ENCODE measurements at places on chromosomes 13 and 19. TPM values are rescaled to one million over a fixed set of nuclear protein-coding genes. Genes with fewer than 3 reads are reported as not detected.

DNA sequence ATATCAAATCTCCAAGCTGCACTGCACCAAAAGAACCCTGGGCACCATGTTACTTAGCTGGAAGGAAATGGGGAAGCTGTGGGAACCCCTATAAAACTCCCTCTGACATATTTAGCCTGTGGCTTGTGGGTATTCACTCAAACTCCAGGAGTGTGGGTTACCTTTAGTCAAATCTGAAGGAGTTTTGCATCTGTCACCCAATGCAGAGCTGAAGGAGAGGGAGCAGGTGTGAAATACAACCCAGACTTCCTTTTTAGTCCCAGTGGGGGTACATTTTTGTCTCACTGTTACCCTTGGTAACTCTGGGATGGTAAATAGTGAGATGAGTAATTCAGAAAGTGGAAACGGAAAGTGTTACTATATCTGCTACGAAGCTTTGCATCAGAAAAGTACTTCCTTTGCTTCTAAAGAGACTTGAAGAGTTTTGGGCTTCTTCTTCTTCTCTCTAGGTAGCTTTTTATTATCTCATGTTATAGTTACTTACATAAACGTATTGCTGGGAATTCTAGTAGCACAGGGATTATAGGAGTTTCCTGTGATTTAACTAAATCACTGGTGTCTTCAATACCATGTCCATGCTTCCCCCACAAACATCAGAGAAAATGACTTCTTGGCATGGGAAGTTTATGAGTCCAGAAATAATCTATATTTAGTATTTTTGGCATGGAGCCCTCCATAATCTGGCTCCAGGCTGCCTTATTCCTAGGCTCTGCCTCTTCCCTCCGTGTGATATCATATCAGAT is 105.9 kb downstream of the AKAP11 start:
- DNase-seq: no peak

GRCh38 chr19:48340995-48341394 is 15.6 kb downstream of the EMP3 start:
- no peak for DNase-seq

GAPDHS gene
- not detected for total RNA-seq

GRCh38 chr19:17749912-17750317 is 1.4 kb upstream of the FCHO1 start:
- DNase-seq: no peak

PGLYRP2 gene
- not detected for total RNA-seq

ZNF497 gene
- 5.1 TPM for total RNA-seq

ATP7B gene
- 2.4 TPM for total RNA-seq

GRCh38 chr19:49019242-49019932 is 2.5 kb upstream of the LHB start:
- DNase-seq: peak; percentile 16

- peak; percentile 93 for DNase-seq
These were observed at the start of gene ZNF584 for GRCh38 chr19:58408152-58409009. Gene ZNF584, plus strand, starts transcription at chr19:58408649. Its CDS starts 499 bp downstream, at chr19:58409148.

ZNF799 gene
- total RNA-seq: 1.6 TPM

CYP2A7 gene
- not detected for total RNA-seq

- no peak for DNase-seq
These were observed 7.7 kb downstream of the SMAD9 start for GRCh38 chr13:36912369-36912768.

SPACA4 gene
- not detected for total RNA-seq

ZNF471 gene
- total RNA-seq: 1.4 TPM

CAMSAP3 gene
- total RNA-seq: 0.43 TPM

- no peak for DNase-seq
These were observed 6.7 kb upstream of the MADCAM1 start for GRCh38 chr19:489418-490196.

ZNF546 gene
- 4.2 TPM for total RNA-seq

DNA sequence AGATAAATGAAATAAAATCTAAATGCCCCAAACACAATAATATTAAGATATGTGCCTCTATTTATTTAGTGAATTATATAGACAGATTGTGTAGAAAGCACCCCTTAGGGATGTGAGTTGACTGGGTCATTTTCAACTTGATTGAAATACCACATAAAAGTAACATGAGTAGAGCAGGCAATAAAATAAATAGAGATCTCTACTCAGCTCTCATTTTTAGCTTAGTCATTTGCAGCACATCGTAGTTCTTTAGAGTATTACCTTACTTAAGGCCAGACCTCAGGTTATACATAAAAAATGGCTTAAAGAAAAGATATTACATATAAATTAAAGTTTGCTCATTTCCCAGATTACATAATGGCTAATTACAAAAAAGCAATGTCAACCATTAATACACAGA is 1525.6 kb upstream of the PRR20A start:
- peak; percentile 25 for DNase-seq

PBX4 gene
- 0.10 TPM for total RNA-seq

DNA sequence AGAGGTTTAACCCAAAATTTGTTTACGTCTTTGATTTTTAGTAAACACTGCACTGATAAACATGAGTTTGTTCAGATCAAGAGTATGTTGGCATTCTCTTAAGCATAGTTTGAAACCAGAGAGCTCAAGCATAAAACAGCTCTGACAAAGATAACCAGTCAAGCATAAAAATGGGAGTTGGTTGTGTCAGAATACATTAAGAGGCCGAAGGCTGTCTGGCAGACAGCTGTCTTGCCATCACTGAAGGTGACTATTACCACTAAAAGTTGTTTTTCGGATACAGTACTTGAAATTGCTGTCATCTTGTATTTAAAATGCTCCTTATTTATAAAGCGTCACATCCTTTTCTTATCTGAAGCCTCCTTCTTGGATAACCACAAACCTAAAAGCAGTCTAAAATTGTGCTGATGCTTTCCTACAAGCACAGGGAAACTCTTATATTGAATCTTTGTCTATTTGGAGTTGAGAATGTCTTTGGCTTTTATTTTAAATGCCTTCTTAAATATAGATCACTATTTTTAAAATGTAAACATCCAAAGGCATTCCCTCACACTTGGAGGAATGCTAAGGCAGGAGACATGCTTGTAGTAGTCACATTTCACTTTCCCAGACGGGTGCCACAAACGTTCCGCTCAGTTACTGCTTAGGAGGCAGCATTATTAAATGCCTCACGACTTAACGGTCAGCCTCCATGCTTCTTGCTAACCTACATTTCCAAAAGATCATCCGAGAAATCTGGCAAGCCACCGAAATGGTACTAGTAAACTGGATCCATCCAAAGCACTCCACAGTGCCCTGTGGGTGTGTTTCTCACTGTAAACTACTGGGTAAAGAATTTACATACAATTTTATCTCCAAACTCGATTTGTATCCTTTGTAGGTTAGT is 1.5 kb downstream of the SMAD9 start:
- DNase-seq: no peak

ERICH4 gene
- not detected for total RNA-seq

GRCh38 chr19:5017235-5017634 is 48.3 kb downstream of the KDM4B start:
- DNase-seq: no peak

GRCh38 chr19:49594157-49594992 is 3.4 kb downstream of the PRR12 start:
- no peak for DNase-seq

DNA sequence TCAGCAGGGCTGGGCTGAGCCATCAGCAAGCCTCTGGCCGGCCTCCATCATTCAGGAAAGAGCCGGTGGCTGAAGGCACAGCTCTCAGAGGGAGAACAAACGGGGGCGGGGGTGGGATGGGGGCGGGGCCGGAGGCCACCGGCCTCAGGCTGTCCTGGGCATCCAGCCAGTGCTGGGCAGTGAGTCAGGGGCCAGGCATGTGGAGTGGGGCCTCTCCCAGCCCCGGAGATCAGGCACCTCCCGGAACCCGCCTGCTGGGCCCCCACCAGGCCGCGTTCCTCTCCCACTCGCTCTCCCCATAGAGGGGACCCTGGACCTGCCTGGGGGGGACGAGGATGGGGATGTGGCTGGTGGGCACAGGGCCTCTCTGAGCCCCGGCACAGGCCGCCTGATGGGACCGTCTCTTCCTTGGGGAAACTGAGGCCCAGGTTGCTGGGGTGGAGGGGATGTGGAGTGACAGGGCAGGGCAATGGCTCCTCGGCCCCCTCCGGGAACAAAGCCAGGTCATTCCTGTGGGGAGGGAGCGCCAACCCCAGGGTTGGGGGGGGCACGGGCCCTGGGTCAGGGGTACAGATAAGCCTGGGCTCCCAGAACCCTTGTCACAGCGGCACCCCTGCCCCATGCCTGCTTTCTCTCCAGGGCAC is 12.9 kb downstream of the SPC24 start:
- DNase-seq: peak; percentile 89

NDUFB7 gene
- 303 TPM for total RNA-seq

DNA sequence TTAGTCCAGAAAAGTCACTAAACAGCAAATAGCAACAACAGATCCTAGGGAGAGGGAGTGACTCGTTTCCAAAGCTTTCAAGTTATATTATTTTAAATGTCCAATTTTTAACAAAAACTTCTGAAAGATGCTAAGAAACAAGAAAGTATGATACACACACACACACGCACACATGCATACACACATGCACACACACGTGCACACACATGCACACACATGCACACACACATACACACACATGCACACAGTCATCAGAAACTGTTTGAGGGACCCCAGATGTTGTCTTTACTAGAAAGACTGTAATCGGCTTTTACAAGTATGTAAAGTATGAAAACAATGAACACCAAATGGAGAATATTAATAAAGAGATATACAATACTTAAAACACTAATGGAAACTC is 825.4 kb downstream of the UQCRFS1 start:
- no peak for DNase-seq

GRCh38 chr13:44757671-44758070 is 181.5 kb upstream of the TSC22D1 start:
- no peak for DNase-seq

DNA sequence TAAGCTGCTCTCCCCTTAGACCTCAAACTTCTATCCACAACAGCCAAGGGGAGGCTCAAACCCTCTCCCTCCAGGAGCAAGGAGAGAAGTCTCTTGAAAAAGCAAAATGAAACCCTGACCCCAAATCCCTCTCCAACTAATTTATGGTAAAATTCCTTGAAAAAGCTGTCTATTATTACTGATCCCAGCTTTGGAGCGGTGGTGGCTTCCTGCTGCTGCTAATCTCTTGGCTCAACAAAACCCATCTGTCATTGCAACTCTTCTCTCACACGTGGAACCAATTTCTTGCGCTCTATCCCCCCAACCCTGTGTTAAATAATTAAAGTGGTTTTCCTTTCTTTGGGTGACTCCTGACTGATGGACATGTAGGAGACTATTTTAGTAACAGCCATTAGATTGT is 64.1 kb upstream of the OXGR1 start:
- no peak for DNase-seq

TEX26 gene
- total RNA-seq: not detected

DNA sequence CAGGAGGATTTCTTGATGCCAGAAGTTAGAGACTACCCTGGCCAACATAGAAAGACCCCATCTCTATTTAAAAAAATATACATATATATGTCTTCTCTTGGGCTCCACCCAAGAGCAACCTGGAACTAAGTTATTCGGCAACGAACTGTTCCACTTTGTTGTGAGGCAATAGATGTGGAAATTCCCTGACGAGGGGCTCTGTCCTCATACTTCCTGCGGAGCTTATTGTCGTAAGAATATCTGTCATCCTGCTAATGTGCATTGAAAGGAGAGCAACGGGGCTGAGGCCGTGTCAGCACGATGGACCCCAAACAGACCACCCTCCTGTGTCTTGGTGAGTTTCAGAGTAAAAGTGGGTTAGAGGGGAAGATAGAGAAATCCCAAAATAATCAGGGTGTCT is at the start of gene FCAR:
FCAR (plus strand) TSS at position 246 of the 400 bp plus-strand sequence; CDS start at position 301, 55 bp downstream.
- DNase-seq: no peak

- no peak for DNase-seq
These were observed 419.4 kb downstream of the UQCRFS1 start for GRCh38 chr19:28793391-28794168.

SLC15A1 gene
- not detected for total RNA-seq

INSR gene
- total RNA-seq: 3.3 TPM

DNA sequence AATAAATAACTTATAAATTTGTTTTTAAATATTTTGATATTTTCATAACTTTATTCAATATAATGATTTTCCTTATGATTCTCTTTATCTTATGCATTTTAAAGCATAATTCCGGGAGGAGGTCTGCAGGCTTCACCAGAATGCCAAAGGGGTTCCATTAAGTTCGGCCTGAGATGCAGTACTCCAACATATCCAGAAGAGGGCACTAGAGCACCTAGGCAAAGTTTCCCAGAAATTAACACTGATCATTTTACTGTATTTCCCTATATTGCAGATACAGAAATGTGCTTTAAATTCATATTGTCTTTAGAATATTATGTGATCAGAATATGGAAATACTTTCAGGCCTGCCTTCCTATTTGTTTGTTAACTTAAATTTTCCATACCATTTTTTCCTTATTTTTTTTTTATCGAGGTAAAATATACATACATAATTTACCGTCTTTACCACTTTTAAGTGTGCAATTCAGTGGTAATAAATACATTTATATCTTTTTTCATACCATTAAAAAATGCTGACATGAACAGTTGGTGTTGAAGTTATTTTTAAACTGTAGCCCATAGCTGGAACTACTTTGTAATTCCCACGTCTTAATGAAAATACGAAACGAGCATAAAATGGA is 58.9 kb upstream of the TM9SF2 start:
- peak; percentile 16 for DNase-seq

APC2 gene
- 0.02 TPM for total RNA-seq

DNA sequence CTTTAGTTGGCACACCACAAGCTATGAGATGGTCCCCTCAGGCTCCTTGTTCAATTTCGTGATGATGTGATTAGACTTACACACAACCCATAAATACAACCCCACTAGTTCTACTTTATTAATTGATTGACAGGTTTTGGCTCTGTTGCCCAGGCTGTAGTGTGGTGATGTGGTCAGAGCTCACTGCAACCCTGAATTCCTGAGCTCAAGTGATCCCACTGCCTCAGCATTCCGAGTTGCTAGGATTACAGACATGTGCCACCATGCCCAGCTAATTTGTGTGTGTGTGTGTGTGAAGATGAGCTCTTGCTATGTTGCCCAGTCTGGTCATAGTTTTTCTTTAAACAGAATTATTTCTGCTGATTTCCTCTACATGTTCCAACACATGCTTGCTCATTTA is 17.5 kb upstream of the HTR2A start:
- DNase-seq: no peak

DNA sequence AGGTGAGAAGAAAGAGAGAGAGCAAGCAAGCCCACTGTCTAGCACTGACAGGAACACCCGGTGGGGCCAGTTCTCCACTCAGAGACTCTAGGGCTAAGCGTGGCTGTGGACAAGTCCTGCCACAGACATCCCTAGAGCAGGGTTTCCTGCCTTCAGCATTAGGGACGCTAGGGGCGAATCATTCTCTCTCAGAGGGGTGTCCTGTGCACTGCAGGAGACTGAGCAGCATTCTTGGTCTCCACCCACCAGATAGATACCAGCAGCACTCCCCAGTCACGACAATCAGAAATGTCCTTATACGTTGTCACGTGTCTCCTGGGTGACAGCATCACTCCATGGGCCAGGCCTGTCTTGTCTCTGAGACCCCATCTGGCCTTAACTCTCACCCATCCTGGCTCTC is 1.5 kb downstream of the OR10H1 start:
- DNase-seq: no peak

Data from H4 (cell line).